ENCODE measurements at places on chromosomes 7 and 10.

DNA sequence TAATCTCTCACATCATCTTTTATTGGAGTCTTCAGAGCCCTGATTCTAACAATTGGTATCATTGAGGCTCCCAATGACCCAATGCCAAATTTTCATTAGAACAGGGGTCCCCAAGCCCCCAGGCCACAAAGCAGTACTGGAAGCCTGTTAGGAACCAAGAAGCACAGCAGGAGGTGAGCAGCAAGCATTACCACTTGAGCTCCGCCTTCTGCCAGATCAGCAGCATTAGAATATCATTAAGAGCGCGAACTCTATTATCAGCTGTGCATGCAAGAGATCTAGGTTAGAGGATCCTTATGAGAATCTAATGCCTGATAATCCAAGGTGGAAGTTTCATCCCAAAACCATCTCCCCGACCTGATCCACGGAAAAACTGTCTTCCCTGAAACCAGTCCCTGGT, 23.1 kb downstream of the KIF5B start:
- DNase-seq = no peak

- no peak for DNase-seq
Observed at GRCh38 chr7:4883033-4883371, 514 bp downstream of the RADIL start.

GRCh38 chr10:86350897-86351296, 15.7 kb downstream of the GRID1 start:
- DNase-seq = no peak

- DNase-seq = no peak
Observed at GRCh38 chr10:102668326-102669107, 24.2 kb downstream of the TRIM8 start.

DNA sequence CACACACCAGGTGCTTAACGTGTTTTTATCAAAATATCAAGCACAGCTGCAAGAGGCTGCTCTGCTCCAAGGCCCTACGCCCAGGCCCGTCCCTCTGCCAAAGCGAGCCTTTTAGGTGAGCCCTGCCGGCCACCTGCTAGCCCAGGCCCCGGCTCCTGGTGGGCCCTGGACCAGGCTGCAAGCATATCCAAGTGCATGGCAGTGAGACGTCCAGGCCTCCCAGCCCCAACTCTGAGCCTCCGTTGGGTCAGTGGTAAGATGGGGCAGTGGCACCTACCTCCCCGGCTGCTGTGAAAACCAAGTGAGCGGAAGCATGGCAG, 136.2 kb downstream of the LHPP start:
- no peak for DNase-seq

DNA sequence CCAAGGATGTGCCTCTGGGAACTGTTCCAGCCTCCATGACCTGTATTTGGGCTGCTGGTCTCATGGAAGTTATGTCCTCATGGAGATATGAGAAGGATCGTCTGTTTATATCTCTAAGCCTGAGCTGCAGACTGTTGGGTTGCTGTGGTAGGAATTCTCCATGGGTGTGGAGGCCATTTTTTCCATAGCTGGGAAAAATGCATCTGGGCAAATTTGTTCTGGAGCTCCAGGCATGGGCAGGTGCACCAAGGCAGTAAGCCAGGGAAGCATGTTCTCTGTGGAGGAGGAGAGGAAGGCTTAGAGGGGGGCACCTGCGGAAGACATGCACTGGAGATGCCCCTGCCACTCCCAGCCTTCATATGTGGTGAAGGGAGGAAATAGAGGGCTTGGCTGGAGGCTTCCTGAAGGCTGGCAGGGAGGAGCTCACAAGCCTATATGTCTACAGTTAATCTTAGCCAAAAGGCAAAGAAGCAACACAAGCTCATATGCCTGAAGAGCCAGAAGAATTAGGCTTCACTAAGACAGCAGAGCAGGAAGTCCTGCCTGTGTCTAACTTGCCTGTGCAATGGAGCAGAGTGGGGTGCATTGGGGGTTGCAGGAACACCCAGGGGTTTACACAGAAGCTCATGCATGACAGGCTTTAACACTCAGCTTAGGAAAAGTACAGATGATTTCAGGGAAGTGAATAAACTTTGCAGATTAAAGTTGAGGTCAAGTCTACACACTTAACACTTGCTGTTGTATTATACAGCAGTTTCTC, 35.1 kb upstream of the CXCL12 start:
- DNase-seq = no peak

DNA sequence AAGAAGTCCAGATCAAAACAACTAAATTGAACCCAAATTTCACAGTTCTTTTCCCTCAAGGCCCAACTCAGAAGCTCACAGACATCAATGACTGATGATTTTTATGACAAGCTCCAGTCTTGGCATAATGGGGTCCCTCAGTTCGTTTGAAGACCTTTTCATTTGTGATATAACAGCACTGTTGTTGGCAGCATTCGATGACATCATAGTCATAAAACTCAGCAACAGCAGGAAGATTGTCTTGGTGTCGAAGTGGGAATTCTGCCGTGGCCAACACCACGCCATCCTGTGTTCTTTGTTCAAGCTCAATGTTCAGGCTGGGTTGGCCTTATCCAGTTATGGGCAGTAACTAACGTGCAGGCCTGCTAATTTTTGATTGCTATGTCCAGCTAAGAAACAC, 261.7 kb downstream of the C7orf25 start:
- no peak for DNase-seq

GRCh38 chr7:20484356-20484755, 131.1 kb upstream of the ABCB5 start:
- DNase-seq = peak; percentile 1

DNA sequence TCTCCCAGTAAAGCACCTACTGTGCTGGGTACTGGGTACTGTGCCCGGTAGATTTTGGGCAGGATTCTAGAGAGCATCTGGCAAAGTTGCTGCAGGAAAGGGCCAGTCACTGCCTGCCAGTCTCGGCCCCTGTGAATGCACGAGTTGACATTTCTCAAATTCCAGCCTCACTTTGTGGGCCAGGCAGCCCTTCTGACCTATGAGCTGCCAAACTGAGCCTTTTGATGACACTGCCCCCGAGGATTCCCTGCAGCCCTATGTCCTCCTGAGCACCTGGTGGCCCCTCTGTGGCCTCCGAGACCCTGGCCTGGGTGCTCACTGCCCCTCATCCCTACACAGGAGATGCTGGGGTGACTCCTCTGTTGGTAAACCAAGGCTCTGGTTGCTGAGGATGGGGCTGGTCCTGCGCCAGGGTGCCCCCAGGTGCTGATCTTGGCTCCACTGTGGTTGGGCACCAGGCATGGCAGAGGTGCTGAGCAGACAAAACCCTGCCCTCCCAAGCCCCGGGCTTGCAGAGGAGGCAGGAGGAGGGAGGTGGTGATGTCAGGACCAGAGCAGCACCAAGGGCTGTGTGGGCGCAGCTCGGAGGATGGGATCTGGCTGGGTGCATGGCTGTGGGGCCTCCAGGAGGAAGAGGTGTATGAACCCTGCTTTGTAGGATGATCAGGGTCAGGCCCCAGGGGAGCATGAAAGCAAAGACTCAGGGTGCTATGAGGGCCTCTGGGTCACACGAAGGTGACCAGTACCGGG, 16.2 kb downstream of the LHPP start:
- DNase-seq = no peak

DNA sequence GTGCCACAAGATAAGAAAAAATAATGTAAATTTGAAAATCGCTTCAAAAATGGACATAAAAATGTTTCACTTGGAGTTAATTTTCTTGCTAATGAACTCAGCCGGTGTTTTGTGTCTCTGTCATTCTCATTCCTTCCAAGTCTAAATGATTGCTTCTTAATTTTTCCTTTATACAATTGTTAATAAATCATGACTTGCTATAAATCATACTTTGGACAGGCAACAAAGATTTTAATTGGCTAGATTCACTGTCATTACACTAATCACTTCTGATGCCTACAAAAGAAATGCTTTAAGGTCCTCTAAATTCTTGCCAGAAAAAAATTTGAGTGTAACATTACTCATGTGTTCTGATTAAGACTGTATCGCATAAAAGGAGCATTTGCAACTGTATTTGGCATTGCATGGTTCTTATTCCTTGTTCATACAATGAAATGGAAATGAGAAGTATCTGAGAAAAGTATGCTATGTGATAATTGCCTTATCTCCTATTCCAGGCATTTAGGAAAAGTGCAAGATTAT, 239.5 kb upstream of the DKK1 start:
- no peak for DNase-seq

- no peak for DNase-seq
Observed at GRCh38 chr7:104135760-104136558, 71.9 kb downstream of the ORC5 start.

DNA sequence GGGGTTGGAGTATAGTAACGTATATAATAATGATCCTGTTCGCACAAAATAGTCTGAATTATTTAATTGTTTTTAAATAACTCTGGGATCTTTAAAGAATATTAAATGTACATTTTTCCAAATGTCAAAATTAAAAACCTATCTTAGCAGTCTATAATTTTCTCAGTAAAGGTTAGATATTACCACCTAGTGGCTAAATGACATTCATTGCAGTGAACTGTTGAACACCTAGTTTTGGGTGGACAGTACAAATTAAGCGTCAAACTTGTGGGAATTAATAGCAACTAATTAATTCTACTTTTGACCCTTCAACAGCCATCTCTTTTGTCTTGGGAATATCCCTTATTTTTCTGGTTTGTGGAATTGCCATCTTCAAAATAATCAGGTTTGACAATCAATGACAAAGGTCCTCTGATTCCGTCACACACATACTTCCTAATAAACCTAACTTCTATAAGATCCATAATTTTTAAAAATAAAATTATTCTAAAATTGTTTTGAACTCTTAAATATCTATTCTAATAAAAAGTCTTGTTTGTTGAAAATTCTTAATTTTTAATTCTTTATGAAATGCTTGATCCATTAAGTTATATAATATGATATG, 165.7 kb downstream of the SEMA3D start:
- no peak for DNase-seq

GRCh38 chr7:105647591-105647990, 66.3 kb upstream of the EFCAB10 start:
- DNase-seq = no peak

DNA sequence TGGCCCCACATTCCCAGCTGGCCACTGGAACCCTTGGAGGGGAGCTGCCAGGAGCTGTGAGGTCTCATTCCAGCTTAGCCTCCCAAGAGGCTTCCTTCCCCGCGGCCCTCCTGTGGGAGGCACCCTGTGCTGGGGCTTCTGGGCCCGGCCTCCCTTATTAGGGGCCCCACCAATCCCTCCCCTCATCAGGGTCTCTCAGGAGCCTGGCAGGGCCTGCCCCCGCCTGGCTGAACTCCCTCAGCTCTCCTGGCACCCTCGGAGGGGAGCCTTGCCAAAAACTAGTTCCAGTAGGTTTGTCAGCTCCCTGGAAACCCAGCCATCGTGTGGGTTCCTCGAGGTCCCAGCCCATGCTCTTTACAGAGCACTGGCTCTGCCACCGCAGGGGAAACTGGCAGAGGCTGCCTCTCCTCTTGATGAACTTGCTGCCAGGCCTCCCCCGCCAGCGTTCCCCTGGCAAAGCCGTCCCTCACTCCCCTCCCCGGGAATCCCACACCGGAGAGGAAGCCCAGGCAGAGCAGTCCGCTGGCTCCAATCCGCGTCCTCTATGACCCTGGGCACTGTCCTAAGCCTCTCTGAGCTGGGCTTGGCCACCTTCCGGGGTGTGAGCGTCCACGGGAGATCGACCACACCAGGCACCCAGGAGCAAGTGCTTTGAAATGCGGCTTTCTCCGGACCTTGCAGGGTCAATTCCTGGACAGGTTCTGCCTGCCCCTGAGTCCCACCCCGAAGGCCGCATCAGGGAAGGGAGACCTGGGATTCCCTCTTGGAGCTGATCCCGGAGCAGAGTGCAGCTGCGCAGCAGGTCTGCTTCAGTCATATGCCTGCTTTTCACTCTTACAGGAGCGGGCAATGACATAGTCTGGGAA, 139.8 kb downstream of the ARHGAP22 start:
- DNase-seq = no peak

- no peak for DNase-seq
Observed at GRCh38 chr7:151125470-151125845, 39.2 kb downstream of the AGAP3 start.

- DNase-seq = no peak
Observed at GRCh38 chr7:132537456-132538145, 38.7 kb downstream of the PLXNA4 start.

- no peak for DNase-seq
Observed at GRCh38 chr7:988426-988911, 5.5 kb downstream of the CYP2W1 start.

DNA sequence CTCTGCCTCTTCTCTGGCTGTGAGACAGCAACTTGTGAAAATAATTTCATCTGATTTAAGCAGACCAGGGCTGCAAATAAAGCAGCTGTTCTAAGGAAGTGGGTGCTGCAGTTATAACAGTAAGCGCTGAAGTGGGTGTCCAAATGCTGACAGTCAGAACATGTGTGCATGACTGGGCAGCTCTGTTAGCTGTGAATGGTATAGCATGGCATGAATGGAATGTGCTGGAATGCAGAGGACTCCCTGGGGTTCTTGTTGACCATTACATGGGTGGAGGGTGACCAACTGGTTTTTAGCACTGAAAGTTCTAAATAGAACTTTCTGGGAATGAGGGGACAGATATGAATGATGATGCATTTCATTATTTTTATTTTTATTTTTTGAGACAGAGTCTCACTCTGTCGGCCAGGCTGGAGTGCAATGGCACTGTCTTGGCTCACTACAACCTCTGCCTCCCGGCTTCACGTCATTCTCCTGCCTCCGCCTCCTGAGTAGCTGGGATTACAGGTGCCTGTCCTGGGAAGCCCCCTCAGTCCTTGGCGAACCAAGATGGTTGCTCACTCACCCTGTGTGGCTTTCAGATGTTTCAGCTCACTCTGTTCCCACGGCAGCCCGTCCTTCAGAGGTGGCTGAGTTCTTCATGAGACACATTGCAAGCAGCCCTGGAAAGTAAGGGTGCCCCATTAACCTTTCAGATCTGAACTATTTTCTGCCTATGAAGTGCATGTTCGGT, 319.8 kb upstream of the PHYHIPL start:
- DNase-seq = peak; percentile 68

GRCh38 chr10:77201135-77202106, 436.2 kb downstream of the KCNMA1 start:
- no peak for DNase-seq

DNA sequence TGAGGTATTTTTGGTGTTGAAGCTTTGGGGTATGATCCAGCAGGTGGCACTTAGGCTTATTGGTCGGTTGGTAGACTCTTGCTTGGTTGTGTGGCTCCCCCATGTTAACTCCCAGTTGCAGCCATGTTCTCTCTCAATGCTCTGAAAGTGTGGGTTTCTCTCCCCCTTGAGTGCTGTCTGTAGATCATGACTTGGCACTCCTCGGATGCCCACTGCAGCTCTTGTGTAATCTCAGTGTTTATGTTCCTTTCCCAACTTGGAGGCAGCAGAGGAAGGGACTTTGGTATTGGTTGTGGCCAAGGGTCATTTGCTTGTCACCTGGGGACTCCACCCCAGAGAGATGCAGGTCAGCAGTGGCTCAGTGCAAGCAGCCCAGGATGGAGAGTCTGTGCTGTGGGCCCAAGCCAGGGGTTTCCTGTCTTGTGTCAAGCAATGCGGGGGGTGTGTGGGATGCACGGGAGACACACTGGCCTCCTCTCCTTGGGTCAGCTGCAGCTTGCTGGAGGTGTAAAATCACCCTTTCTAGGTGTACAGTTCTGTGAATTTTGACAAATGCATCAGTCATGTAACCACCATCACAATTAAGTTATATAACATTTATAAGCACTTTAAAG, 36.9 kb downstream of the PIK3CG start:
- DNase-seq = no peak

- DNase-seq = no peak
Observed at GRCh38 chr10:11856678-11857077, 33.5 kb downstream of the PROSER2 start.

GRCh38 chr10:90363799-90364483, 493.9 kb downstream of the HTR7 start:
- no peak for DNase-seq

- no peak for DNase-seq
Observed at GRCh38 chr10:28130267-28130666, 131.4 kb upstream of the ODAD2 start.

GRCh38 chr10:72540193-72540807, 85.6 kb downstream of the MICU1 start:
- no peak for DNase-seq
